ENCODE measurements at places on chromosomes 5 and 9.

- DNase-seq = no peak
These were observed 416.1 kb upstream of the TRPC7 start for GRCh38 chr5:136781464-136781863.

- peak; percentile 2 for DNase-seq
These were observed 99.0 kb downstream of the GTF3C4 start for GRCh38 chr9:132768932-132769905.

DNA sequence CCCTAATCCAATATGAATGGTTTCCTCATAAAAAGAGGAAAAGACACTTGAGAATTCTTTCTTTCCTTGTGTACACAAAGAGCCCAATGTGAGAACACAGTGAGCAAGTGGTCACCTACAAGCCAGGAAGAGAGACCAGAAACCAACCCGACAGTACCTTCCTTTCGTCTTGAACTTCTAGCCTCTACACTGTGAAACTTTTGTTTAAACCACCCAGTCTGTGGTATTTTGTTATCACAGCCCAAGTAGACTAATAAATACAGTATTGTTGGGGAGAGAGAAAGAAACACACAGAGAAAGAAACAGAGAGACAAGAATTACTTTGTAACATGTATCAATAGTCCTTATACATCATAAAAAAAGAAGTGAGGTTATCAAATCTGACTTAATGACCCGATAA lies 37.2 kb downstream of the CENPK start:
- DNase-seq = no peak

- no peak for DNase-seq
These were observed 253.8 kb upstream of the DAB2 start for GRCh38 chr5:39678534-39678933.

GRCh38 chr5:91140657-91141056 lies 242.5 kb downstream of the ARRDC3 start:
- DNase-seq = no peak

DNA sequence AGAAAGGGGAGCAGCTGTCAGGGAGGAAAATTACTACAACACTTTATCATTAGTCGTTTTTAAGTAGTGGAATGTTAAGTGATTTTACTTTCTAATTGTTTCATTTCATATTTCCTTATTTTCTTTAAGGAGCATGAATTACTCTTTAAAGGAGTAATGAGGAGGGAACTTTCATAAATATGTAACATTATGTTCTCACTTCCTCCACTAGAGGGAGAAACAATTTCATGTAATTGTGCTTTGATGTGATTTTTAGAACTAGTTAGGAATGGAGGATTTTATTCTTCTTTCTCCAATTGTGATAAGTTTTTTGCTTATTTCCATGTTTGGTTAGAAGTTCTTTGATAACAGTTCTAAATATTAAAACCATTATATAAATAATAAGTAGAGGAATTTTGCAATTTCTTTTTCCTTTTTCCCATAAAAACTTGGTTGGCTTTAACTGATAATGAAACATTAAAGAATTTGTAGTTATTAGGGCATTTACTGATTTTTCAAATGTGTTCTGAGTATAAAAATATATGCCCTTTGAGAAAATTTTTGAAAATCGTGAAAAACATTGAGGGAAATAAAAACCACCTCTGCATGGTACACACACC lies 25.6 kb downstream of the CEP78 start:
- peak; percentile 37 for DNase-seq

GRCh38 chr9:121196389-121196788 lies 5.3 kb downstream of the RAB14 start:
- no peak for DNase-seq

DNA sequence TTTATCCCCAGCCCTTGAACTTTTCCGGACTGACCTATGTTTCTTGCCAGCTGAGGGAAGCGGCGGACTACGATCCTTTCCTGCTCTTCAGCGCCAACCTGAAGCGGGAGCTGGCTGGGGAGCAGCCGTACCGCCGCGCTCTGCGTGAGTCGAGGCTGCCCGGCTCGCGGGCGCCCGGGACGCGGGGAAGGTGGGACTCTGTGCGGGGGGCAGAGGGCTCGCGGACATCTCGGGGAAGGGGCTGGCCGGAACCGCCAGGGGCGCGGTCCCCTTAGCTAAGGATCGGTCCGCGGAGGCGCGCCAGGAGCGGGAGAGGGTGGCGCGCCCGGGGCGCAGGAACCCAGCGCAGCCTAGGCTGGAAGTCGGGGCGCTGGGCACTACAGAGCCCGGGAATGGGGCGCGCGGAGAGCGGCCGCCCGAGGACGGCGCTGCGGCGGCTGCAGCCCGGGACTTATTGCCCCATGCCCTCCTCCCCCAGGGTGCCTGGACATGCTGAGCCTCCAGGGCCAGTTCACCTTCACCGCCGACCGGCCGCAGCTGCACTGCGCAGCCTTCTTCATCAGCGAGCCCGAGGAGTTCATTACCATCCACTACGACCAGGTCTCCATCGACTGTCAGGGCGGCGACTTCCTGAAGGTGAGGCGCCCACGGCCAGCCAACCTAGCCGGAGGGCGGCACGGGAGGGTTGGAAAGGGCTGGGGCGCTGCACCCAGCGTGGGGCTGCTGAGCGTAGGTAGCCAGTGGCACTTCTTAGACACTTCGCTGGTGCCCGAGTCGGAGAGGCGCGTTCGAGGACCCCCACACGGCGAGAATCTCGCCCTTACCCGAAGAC lies 922 bp downstream of the CRHBP start:
- DNase-seq = no peak

- DNase-seq = no peak
These were observed 76.7 kb upstream of the FST start for GRCh38 chr5:53403758-53404157.

GRCh38 chr5:62460578-62460983 lies 48.0 kb downstream of the IPO11 start:
- DNase-seq = peak; percentile 61

DNA sequence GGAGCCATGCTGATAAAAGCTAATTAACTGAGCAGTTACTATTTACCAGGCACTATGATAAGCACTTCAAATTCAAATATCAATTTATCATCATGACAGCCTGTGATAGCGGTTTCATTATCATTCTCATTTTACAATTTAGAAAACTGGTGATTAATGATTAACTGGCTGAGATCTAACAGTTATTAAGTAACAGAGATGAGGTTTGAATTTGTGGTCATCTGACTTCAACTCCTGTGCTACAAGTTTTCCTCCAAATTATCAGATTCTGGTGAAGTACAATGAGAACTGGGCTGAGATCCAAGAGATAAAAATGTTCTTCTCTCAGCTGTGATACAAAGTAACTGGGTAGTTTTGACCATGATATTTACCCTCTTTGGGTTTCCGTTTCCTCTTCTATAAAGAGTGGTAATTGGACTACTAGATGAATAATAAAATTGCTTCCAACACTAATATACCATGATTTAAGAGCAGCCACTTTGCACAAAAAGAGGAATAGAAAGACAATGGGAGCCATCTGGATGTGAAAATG lies 74.5 kb upstream of the CCNG1 start:
- no peak for DNase-seq

- DNase-seq = no peak
These were observed 1089.8 kb upstream of the NUDT12 start for GRCh38 chr5:104652271-104652861.

- no peak for DNase-seq
These were observed 3.6 kb upstream of the PCDHA2 start for GRCh38 chr5:140791089-140791488.
